ENCODE measurements at places on chromosomes 5 and 9.
A peak's percentile ranks its signal among the peaks of the same experiment; 100 is the strongest.

- no peak for DNase-seq
Observed at GRCh38 chr9:114684036-114684435, 2.0 kb upstream of the TEX48 start.

GRCh38 chr5:124665625-124666024 is 80.8 kb downstream of the ZNF608 start:
- DNase-seq = no peak

- no peak for DNase-seq
Observed at GRCh38 chr9:23497137-23497504, 328.9 kb downstream of the ELAVL2 start.

GRCh38 chr5:126100767-126101166 is 322.4 kb upstream of the GRAMD2B start:
- no peak for DNase-seq

DNA sequence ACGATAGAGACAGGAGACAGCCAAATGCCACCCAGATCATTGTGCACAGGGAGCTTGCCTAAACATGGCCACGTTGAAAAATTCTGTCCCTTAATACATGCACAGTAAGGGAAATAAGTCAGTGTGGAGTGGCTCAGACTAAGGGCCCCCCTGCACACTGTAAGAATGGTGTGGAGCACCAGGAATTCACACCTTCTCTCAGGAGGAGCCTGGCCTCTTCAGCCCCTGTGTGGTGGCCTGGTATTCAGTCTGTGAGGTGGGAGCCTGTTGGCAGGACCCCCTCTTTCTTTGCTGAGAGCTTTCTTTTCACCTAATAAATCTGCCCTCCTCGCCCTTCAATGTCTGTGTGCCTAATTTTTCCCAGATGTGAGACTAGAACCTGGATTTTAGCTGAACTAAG is 66.1 kb upstream of the RASGRF2 start:
- no peak for DNase-seq

DNA sequence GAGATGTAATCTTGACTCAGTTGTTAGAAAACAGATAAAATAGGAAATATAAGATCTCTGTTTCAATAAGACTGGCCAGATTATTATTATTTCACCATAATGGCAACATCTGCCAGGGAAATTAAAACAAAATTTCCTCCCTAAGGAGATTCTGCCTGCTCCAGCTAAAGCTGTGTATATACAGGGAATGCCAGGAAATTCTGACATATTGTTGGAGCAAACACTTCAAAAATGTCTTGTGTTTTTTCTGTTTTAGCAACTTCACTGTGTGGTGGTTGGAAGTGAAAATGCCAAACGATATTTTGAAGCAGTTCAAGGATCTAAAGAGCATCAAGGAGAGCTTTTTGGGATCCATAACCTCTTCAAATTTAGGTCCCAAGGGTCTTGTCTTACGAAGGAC is 90.8 kb downstream of the ERCC6L2 start:
- no peak for DNase-seq

DNA sequence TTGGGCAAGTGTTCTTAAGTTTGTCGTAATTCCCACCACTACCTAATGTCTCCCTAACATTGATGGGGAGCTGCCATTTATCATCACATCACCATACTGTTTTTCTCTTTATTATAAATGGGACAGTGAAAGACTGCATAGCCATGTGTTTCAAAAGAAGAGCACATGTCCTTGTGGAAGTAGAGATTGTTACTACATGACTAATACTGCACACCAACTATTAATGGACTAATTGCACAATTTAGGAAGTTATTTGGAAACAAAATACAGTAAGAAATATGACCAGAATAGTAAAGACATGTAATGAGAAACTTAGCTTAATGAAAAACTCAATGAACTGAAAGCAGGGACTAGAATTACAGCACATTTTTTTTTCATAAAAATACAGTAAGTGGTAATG is 12.0 kb upstream of the ELOVL7 start:
- DNase-seq = no peak

DNA sequence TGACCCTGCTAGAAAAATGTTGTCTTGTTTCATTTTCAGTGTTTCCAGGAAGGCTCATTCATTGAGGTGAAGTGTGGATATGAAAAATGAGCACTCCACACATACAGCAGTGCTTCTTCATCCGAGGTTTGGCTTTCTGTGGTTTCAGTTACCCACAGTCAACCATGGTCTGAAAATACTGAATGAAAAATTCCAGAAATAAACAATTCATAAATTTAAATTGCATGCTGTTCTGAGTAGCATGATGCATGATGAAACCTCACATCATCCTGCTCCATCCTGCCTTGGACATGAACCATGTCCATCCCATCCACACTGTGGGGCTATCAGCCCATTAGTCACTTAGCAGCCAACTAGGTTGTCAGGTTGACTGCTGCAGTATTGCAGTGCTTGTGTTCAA is 10.4 kb upstream of the SLC45A2 start:
- DNase-seq = no peak

DNA sequence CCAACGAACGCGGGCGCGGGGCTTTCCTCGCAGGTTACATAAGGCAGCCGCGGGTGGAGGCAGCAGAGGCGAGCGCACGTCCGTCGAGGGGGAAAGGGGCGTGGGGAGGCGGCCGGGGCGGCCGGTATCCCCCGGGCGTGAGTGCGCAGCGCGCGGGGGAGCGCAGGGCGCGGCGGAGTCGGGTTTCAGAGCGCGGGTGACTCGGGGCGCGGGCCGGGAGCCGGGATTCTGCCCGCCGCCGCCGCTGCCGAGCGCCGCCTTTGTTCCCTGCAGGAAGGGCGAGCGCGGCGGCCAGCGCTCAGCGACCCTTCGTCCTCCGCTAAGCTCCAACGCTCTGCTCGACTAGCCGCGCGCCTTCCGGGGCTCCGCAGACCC is at the start of gene COL15A1:
TSS of gene COL15A1 (plus strand) at position 226 of the 375 bp plus-strand sequence. CDS start 155 bp downstream, outside the sequence.
- DNase-seq = no peak

DNA sequence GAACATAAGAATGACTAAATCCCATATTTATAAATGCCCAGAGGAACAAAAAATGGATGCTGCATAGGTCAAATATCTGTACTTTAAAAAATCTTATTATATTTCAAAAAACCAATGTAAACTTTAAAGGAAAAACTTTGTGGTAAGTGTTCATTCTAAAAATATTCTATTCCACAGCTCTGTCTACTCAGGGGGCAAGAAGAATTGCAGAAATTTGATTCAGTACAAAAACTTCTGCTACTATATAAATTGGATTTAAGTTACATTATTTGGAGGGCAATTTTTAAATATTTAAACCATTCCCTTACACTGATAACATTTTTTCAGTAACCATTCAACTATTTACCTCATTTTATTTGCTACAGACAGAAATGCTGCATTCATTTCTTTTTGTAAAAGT is 32.1 kb downstream of the NFIB start:
- DNase-seq = no peak

GRCh38 chr5:176391999-176392398 is 3.4 kb downstream of the HIGD2A start:
- DNase-seq = no peak

DNA sequence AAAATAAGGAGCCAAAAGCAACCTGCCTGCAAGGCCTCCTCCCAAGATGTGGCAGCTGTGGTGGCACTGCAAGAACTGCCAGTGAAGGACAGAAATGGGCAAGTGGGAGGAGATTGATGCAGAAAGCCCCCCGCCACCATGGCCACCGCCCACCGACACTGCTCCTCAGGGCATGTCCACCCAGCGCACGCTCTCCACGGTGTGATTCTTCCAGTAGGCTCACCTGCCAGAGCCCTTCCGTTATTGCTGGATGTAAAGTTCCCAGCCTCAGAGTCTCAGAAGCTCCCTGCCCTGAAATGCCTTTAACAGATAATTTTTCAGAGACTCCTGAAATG is 155.2 kb upstream of the PHYKPL start:
- no peak for DNase-seq

GRCh38 chr5:81908771-81909170 is 63.1 kb upstream of the ATG10 start:
- no peak for DNase-seq

- no peak for DNase-seq
Observed at GRCh38 chr5:17235731-17236330, 18.4 kb downstream of the BASP1 start.

GRCh38 chr5:106423109-106423897 is 1247.4 kb downstream of the EFNA5 start:
- DNase-seq = no peak

- no peak for DNase-seq
Observed at GRCh38 chr5:153211076-153211475, 279.4 kb upstream of the GRIA1 start.

DNA sequence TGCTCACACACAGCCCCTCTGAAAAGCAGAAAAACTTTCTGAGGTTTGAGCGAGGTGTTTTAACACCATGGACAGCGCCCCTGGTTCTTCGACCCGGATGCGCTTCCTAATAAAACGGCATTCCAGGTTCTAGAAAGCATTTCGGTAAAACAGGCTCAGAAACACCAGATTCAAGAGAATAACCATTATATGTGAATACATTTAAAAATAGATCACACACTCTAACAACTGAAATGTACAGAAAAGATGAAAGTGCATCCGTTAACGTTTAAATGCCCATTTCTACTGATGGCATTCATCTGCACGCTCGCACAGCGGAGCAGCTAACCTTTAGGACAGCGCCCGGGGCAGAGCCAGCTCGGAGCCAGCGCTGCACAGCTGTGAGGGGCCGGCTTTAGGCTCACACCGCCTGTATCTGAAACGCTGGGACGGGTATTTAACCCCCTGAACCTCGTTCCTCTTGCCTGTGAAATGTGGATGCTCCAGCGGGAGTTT is 26.3 kb upstream of the TENT4A start:
- DNase-seq = no peak

GRCh38 chr5:177997319-177997670 is 1.3 kb upstream of the PROP1 start:
- no peak for DNase-seq

GRCh38 chr5:160108124-160108523 is 11.1 kb downstream of the PWWP2A start:
- no peak for DNase-seq

DNA sequence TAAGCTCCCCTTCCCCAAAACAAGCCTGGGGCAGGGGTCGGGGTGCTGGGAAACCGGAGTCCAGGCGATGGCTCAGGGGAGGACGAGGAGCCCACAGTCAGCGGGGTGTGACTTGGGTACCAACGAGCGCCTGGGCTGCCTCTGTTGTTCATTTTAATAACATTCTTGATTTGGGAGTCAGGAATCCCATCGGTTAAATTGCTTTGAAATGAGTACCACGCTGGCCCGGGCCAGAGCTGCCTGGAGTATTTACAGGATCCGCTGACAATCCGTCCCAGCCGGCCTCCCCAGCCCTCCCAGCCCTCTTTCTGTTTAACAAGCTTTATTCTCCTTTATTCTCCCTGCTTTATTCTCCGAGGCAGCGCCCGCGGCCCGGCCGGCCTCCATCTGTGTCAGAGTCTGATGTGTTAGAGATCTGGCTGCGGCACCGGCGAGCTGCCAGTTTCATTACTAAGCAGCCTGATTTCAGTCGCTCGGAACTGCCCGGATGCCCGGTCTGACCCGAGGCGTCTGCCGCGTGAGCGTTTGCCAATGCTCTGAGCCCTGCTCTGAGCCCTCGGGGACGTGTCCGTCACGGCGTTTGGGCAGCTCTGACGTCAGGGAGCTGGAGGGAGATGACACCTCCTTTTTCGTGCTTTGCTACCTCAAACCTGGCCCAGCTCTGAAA is 16.5 kb upstream of the QRFP start:
- DNase-seq = no peak

DNA sequence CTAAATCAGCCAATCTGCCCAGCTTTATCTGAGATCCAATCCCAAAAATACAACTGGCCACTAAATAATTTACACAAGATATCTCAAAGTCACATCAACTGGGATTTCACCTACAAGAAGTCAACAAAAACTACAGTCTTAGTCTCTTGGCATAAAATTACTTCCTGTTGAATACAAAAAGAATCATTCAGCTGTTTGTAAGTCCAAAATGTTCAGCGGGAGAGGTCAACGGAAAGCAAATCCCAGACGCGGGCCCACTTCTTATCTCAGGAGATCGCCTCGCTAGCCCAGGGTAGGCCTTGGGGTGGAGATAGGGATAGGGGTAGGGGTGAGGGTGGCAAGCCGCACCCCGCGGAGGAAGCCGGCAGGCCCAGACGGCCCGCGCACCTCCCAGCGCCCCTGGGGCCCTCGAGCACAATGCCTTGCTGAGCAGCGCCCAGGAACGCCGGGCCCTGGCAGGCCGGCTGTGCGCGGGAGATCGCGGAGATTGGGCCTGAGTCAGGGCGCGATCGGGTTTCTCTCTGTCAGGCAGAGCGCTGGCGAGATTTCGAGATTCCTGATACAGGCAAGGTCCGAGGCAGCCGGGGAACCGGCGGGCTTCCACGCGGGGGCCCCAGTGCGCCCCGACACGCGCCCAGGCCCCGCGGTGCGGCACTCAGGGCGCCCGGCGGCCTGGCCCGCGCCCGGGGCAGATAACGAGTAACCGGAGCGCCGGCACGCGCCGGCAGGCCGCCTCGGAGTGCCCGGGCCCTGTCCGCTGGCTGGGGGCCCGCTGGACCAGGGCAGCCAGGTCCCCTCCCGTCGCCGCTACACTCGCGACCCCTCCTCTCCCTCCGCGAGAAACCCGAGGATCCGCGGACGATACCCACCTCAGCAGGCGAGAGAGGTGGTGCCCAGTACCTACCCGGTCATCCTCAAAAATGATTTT is 601 bp downstream of the HINT1 start:
- DNase-seq = peak; percentile 79

GRCh38 chr9:125604196-125604595 is 102.8 kb downstream of the MAPKAP1 start:
- no peak for DNase-seq

- DNase-seq = no peak
Observed at GRCh38 chr5:53397141-53397757, 83.2 kb upstream of the FST start.

DNA sequence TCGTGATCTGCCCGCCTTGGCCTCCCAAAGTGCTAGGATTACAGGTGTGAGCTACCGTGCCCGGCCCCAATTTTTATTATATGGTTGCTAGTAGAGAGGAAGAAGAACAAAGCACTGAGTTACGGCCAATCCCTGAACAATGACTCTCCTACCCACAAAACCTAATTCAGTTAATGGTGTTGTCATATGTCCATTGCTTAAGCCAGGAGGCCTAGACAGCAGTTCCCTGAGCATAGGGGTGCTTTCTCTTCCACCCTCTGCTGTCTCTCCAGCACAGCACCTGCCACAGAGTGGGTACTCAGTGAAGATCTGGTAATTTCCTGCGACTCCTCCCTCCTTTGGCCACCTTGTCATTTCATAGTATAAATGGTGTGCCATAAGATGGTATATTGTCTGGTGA is 21.4 kb upstream of the LTC4S start:
- no peak for DNase-seq

DNA sequence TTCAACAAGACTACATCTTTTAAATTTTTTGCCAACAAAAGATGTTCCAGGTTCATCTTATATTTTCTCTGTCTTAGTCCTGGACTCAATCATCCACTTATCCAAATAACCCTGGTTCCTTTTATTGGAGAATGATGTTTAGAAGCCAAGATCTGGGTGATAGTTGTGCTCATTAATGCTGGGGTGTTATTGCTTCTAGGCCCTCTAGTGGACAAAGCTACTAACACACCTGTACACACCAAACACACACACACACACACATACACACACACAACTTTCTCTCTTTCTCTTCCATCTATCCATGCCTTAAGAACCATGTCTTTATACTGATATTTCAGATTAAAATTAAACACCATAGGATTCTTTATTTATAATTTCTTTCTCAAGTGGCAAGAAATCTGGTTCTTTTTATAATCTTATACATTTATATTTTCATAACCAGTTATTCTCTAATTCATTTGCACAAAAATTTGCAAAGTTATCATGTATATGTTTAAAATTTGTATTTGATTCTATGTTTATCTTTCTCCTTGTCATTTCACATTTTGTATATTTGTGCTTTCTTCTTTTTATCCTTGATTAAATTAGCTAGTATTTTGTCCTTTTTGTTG is 179.1 kb upstream of the SMIM23 start:
- DNase-seq = peak; percentile 43

- DNase-seq = no peak
Observed at GRCh38 chr9:81305561-81306182, 383.7 kb downstream of the TLE1 start.

Measured in hematopoietic multipotent progenitor cell treated with erythropoietin and hydrocortisone succinate and interleukin-3 and kit ligand, for 17 days (in vitro differentiated cells).